Esophagus squamous epithelium (tissue), 5 donors: ENCODE measurements at places on chromosomes 13 and 19.

DNA sequence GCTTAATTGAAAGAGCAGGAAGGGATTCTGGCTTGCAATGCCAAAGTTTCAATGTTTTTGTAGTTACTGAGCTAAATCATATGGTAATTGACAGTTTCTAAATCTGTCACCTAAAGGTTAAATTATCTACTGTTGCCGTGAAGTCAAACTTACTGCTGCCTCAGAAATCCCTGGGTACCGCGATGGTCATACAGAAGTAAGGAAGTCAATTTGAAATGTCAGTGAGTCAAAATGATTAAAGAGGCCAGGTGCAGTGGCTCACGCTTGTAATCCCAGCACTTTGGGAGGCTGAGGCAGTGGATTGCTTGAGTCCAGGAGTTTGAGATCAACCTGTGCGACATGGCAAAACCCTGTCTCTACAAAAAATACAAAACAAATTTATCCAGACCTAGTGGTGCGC lies 48.8 kb upstream of the TPM4 start:
- no peak for DNase-seq

GRCh38 chr13:95192998-95193397 lies 108.3 kb downstream of the ABCC4 start:
- DNase-seq, result no peak

DNA sequence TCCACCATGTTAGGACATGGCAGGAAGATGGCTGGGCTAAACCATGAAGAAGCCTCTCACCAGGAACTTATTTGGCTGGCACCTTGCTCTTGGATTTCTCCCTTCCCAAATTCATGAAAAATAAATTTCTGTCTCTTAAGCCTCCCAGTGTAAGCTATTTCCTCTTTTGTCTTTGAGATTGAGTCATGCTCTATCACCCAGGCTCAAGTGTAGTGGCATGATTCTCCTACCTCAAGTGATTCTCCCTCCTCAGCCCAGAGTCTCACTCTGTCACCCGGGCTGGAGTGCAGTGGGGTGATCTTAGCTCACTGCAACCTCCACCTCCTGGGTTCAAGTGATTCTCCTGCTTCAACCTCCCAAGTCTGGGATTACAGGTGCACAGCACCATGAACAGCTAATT lies 12.6 kb downstream of the ZNF888 start:
- no peak for DNase-seq

GRCh38 chr13:107736731-107737130 lies 478.6 kb downstream of the LIG4 start:
- no peak for DNase-seq

DNA sequence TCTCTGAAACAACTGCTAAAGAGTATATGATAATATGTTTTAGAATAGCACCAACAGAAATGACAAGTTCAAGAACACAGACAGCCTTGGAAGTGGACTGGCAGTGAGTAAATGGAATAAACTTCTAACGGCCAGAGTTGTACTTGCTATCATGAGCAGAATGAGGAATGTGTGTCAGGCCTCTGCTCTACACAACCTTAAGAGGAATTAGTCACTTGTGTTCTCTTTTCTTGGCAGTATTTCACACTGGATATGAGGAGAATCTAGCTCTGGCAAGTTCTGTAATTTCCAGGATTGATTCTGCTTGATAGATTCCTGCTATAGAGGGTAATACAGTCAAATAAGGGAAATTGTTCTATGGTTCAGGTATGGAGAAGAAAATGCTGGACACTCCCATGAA lies 757.3 kb downstream of the EFNB2 start:
- no peak for DNase-seq

GRCh38 chr19:16470911-16471811 lies 609 bp downstream of the EPS15L1 start:
- no peak for DNase-seq

DNA sequence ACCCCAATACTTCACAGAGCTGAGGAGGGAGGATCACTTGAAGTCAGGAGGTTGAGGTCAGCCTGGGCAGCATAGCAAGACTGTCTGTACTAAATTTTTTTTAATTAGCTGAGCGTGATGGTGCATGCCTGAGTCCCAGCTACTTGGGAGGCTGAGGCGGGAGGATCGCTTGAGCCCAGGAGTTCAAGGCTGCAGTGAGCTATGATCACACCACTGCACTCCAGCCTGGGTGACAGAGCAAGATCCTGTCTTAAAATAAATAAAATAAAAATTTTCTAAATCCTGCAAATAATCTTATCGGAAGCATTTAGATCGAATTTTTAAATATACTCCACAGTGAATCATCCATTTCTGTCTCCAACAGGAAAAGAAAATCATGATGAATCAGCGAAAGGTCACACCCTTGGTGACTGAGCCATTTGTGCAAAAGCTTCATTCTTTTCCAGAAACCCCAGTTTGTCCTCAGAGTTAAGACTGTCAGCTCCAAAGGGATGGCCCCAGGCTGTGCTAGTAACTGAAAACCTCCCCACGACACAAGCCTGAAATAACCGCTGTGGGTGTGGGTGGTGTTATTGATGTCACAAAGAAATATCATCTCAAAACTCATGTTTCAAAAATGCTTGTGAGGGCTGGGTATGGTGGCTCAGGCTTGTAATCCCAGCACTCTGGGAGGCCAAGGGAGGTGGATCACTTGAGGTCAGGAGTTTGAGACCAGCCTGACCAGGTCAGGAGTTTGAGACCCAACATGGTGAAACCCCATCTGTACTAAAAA lies 167.6 kb downstream of the PTPRS start:
- DNase-seq, result no peak

GRCh38 chr13:98771838-98772611 lies 19.6 kb upstream of the SLC15A1 start:
- DNase-seq, result no peak

DNA sequence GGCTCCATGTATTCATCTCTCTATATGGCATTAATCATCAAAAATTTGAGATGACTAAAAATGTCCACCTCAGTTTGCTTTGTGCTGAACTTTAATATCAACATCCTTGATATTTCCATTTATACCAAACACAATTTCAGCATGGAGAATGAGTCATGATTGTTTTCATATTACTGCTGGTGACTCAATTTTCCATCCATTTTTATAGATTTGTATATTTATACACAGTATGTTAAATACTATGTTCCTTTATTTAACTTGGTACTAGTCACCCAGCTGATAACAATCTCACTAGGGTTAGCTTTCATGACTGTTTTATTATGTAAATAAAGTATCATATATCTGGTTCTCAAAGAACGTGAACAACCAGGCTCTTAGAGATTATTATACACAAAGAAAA lies 1255.1 kb downstream of the SLITRK1 start:
- DNase-seq, result no peak

- DNase-seq, result no peak
Measured at GRCh38 chr13:109204252-109204651, 574.8 kb downstream of the MYO16 start.

DNA sequence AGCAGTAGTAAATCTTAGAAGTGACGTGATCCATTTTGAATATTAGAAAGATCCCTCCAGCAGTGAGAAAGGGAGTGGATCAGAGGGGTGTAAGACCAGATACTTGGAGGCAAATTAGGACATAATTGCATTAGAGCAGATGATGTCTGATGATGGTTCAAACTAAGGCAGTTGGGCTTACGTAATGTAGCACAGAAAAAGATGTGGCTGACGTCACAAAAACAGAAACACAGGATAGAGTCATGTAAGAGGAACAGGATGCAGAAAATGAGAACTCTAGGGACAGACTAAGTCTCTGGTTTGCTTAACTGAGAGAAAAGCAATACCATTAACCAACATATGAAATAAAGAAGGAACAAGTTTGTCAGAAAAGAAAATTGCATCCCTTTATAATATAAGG lies 392.5 kb upstream of the DACH1 start:
- DNase-seq, result no peak

GRCh38 chr13:92122186-92122853 lies 723.9 kb downstream of the GPC5 start:
- DNase-seq, result no peak

DNA sequence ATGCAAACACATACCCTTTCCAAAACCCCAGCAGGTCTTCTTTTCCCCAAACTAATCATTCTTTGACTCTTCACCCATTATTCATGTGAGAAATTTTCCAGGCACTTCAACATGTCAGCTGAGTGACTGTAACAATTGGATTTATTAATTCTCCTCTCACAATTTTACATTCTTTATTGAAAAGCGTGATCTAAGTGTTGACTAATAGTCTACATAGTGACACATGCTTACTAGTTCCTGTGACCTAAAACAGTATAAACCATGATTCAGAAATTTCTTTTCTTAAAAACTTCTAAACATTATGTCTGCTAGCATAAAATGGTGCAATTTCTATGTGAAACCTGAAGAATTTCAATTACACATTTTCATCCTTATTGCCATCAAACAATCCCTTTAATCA lies 532.3 kb downstream of the GPC5 start:
- no peak for DNase-seq

- DNase-seq, result no peak
Measured at GRCh38 chr19:6711078-6711361, 9.4 kb downstream of the C3 start.
